ENCODE measurements at places on chromosomes 1 and 21.

DNA sequence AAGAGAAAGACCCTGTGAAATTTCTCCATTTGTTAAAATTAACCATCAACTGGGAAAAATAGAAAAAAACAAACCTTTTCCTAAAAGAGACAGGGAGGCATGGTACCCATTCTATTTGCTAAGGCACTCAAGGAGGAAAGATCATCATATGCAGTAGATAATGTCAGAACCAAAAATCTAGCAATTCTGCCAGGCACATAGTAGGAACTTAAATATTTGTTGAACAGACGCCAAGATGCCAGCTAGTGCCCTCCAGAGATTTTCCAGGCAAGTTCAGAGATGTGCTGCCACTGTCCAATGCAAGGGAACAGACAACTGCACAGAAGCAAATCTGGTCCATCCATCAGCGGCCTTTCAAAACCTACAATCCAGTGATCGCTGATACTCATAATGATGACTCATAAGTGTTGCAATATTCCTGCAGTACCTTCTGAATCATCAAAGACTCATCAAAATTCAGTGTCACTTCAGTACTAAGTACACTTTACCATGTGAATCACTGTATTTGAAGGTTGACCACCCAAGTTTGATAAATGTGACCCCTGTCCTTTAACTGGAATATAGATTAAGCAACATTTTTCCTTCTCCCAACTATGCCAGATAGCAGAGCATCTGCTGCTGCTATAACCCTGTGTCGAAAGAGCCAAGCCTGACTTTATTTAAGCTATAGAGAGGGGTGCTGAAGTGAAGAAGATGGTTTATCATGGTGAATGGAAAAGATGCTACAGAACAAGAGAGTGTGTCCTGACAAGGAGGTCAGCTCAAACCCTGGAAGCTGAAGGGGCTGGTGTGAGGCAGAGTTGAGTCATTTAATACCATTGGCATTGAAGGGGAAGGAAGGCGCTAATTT, 99.1 kb downstream of the MT1HL1 start:
- DNase-seq = no peak

- no peak for DNase-seq
Measured at GRCh38 chr1:233598891-233599541, 14.9 kb upstream of the KCNK1 start.

- DNase-seq = no peak
Measured at GRCh38 chr1:12169442-12170135, 2.8 kb downstream of the TNFRSF1B start.

GRCh38 chr1:26717017-26717491, 21.2 kb downstream of the ARID1A start:
- DNase-seq = no peak

- no peak for DNase-seq
Measured at GRCh38 chr1:39378377-39378776, 113.1 kb upstream of the BMP8A start.

GRCh38 chr1:231869364-231869763, 242.8 kb downstream of the DISC1 start:
- DNase-seq = peak; percentile 72

DNA sequence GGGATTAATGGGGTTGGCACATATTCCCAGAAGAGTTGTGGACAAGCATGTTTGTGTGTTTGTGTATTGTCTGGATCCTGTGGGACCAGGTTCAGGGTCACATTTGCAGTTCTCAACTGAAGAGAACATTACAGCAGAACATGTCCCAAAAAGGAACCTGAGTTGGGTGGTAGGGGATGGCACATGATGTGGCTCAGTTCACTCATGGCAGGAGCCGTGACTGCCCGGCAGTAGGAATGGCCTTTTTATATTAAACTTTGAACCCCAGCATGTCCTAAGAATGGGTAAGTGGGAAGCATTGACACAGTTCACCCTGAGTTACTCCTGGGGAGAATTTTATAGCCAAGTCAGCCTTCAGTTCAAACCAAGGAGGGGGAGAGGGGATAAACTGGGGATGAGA, 41.3 kb downstream of the CXADR start:
- DNase-seq = no peak

- DNase-seq = peak; percentile 15
Measured at GRCh38 chr1:31587720-31588423, 11.6 kb downstream of the TINAGL1 start.

DNA sequence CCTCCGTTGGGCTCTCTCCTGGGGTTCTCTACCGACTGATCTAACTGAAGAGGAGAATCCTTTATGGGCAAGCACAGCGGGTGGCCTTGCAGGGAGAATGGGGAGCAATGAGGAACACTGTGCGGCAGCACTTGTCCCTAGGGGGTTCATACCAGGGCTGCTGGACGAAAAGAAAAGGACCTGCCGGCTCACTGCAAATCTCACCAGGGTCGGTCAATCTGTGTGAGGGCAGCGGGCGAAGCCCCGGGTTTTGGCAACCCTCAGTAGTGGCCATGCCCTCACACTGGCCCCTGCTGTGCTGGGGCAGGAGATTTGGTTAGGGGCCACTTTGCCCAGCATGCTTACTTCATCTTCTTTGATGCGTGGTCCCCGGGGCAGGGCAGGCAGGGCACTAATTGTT, 5.9 kb downstream of the LHX9 start:
- DNase-seq = no peak

GRCh38 chr21:17786071-17786850, 32.9 kb downstream of the C21orf91 start:
- DNase-seq = no peak

DNA sequence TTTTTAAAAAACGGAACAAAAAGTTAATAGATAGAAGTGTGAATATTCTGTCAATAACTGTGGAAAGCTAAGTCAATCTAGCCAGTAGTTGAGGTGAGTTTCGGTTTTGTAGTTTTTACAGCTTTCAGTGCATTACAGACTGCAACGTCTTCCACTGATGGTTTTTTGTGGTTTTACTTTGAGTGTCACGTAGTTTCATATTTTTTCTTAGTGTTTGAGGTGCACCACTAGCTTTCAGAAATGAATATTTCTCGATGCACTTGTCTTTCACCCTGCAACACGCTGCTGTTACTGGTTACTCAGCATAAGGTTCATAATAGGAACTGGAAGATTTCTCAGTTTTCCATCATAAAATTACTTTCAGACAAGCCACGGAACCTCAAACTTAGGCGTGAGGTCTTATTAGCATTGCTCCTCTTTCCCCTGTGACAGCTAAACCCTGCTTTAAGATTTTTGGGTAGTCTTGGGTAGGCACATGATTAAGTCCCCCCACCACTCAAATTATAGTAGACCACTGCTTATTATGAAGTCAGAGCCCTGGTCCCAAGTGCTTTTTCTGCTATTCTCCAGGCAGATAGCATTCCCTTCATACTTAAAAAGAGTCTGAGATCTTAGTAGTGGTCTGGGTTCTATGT, 1412.7 kb downstream of the KCNT2 start:
- no peak for DNase-seq

DNA sequence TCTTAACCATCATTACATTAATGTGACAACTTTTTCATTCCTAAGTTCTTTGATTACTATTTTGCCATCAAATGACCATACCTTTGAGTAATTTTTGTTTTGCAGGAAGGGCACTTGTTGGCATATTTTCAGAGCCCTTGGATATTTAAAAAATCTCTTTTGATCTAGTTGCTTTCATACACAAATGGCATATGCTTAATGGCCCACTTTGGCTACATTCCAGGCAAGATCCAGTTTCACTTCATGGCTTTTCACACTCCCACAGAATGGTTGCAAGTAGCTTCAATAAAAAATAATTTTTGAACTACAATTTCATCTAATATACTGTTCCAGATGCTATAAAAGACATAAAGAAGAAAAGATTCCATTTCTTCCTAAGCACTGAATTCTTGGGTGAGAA, 18.1 kb downstream of the ADAM30 start:
- DNase-seq = no peak

- no peak for DNase-seq
Measured at GRCh38 chr1:2276803-2277580, 48.9 kb downstream of the SKI start.

GRCh38 chr1:183989604-183990003, 47.9 kb downstream of the COLGALT2 start:
- DNase-seq = no peak

Measured in pons (tissue), 1 donor.